ENCODE measurements at places on chromosomes 4 and X. TPM values are rescaled to one million over a fixed set of nuclear protein-coding genes. Genes with fewer than 3 reads are reported as not detected.
A peak's percentile ranks its signal among the peaks of the same experiment; 100 is the strongest.

DNA sequence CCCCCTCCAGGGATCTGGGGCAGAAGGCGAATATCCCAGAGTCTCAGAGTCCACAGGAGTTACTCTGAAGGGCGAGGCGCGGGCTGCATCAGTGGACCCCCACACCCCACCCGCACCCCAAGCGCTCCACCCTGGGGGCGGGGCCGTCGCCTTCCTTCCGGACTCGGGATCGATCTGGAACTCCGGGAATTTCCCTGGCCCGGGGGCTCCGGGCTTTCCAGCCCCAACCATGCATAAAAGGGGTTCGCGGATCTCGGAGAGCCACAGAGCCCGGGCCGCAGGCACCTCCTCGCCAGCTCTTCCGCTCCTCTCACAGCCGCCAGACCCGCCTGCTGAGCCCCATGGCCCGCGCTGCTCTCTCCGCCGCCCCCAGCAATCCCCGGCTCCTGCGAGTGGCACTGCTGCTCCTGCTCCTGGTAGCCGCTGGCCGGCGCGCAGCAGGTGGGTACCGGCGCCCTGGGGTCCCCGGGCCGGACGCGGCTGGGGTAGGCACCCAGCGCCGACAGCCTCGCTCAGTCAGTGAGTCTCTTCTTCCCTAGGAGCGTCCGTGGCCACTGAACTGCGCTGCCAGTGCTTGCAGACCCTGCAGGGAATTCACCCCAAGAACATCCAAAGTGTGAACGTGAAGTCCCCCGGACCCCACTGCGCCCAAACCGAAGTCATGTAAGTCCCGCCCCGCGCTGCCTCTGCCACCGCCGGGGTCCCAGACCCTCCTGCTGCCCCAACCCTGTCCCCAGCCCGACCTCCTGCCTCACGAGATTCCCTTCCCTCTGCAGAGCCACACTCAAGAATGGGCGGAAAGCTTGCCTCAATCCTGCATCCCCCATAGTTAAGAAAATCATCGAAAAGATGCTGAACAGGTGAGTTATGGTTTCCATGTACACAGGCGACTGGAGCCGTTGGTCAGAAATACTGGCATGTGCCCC, at the start of gene CXCL1:
Gene CXCL1 (plus strand): TSS at position 264 of the 926 bp plus-strand sequence. CDS start 78 bp downstream, at position 342.
- no peaks in the 10 kb centered on the region for H3K27me3 ChIP-seq
- no peaks in the 10 kb centered on the region for H3K4me1 ChIP-seq
- no peak for DNase-seq
- H3K36me3 ChIP-seq: no peaks in the 10 kb centered on the region
- no peak within 1 kb of the TSS for H3K27ac ChIP-seq

CHIC1 gene
- 20.6 TPM for total RNA-seq

DNA sequence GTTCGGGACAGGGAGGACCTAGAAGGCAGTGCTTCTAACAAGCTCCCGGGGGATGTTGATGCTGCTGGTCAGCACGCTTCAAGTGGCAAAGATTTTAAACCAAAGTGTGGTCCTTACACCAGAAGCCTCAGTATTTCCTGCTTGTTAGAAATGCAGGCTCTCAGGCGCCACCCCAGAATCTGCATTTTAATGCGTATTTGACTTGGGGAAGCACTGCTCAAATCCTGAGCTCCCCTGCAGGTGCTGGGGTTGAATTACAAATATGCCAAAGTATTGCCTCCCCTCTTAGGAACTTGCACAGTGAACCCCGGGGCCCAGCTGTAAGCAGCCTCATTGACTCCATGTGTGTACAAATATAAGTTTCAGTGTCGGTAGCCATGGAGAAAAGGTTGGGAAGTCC, 70.8 kb upstream of the RAI2 start:
- H3K4me1 ChIP-seq: no peaks in the 10 kb centered on the region
- no peak for DNase-seq
- H3K4me3 ChIP-seq: no peak overlapping the region
- H3K36me3 ChIP-seq: no peaks in the 10 kb centered on the region
- no peaks in the 10 kb centered on the region for H3K27me3 ChIP-seq

EDA gene
- 13.5 TPM for total RNA-seq

- H3K27ac ChIP-seq: no peak overlapping the region
- no peak overlapping the region for H3K4me3 ChIP-seq
- no peaks in the 10 kb centered on the region for H3K27me3 ChIP-seq
- H3K36me3 ChIP-seq: no peaks in the 10 kb centered on the region
These were observed 56.3 kb upstream of the LNX1 start for GRCh38 chr4:53647547-53647946.

FAM47A gene
- total RNA-seq: not detected

PNMA6F gene
- not detected for total RNA-seq

DNA sequence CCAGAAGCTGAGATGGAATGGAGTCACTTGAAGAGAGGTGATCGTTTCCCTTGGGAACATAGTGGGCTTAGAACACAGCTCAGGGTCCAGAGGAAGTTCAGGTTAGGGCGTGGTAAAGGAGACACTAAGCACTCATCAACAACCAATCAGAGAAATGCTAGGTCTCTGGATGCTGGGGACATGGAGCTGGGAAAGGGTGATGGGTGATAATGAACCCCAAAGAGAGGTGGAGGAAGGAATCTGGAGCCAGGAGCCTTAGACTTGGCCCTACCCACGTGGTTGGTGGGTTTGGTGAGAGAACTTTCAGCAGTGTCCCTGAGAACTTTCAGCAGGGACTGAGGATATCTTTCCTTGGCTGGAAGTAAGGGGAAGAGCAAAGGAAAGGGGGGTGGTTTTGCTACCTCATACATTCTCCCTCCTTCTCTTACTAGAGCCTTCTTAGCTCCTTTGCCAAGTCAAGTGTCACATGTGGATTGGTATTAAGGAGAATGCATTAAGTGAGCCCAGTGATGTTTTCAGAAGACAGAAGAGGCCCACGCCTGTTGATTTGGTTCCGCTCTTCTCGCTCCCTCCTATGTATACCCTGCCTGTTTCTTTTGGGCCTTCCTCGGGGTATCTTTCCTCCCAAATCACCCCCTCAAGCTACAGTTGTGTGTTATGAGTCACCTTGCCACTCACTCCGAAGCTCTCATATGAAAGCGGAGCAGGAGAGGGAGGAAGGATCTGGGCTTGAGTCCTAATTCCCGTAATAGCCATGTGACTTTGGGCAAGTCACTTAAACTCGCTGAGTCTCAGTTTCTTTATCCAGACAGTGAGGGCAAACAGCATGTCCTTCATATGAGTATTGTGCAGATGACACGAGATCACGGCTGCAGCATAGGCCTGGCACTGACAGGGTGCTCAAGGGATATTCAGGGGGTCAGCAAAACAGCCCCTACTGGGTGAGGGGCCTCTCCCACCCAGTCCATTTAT, 63.1 kb downstream of the TSC22D3 start:
- H3K4me1 ChIP-seq: no peaks in the 10 kb centered on the region
- no peaks in the 10 kb centered on the region for H3K27me3 ChIP-seq
- H3K36me3 ChIP-seq: no peaks in the 10 kb centered on the region
- H3K27ac ChIP-seq: peak overlapping the region; percentile 96
- peak; percentile 57 for DNase-seq

DNA sequence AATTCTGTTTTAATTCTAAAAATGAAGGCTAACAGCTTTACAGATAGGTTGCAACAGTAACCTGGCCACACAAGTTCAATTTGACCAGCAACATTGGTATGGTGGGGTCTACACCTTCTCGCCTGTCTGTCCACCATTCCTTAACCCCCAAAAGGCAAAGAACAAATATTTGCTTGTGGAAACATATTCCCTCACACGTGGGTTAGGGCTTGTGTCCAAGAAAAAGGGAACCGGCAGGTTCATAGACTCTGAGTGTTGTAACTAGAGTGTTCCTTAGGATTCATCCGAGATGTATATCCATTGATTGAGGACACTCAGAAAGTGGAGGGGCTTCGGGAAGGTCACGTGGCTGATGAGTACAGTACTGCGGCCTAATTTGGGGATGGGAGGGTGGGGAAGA, 54.1 kb downstream of the C4orf51 start:
- no peaks in the 10 kb centered on the region for H3K27me3 ChIP-seq
- no peaks in the 10 kb centered on the region for H3K36me3 ChIP-seq
- H3K4me3 ChIP-seq: no peak overlapping the region
- H3K27ac ChIP-seq: peak overlapping the region; percentile 94

CCDC120 gene
- total RNA-seq: 4.4 TPM

GRCh38 chr4:94759767-94760211, 2.0 kb downstream of the BMPR1B start:
- no peak overlapping the region for H3K27ac ChIP-seq
- H3K27me3 ChIP-seq: peaks cover 17% of the 10 kb centered on the region
- no peak overlapping the region for H3K4me3 ChIP-seq
- H3K4me1 ChIP-seq: no peaks in the 10 kb centered on the region

- H3K27me3 ChIP-seq: no peaks in the 10 kb centered on the region
- no peaks in the 10 kb centered on the region for H3K36me3 ChIP-seq
- DNase-seq: no peak
- no peak overlapping the region for H3K4me3 ChIP-seq
These were observed 134.3 kb upstream of the PPARGC1A start for GRCh38 chr4:24024157-24024556.

- no peak overlapping the region for H3K4me3 ChIP-seq
- H3K4me1 ChIP-seq: no peaks in the 10 kb centered on the region
- H3K36me3 ChIP-seq: no peaks in the 10 kb centered on the region
- H3K27ac ChIP-seq: no peak overlapping the region
- DNase-seq: no peak
These were observed 101.1 kb downstream of the ZDHHC15 start for GRCh38 chrX:75421688-75422230.

TREX2 gene
- total RNA-seq: 2.9 TPM

- no peak for DNase-seq
- H3K27me3 ChIP-seq: no peaks in the 10 kb centered on the region
- H3K4me1 ChIP-seq: no peaks in the 10 kb centered on the region
- H3K36me3 ChIP-seq: no peaks in the 10 kb centered on the region
- no peak overlapping the region for H3K27ac ChIP-seq
These were observed 323.1 kb downstream of the FBXO8 start for GRCh38 chr4:173960398-173960797.

CCKAR gene
- not detected for total RNA-seq

DNA sequence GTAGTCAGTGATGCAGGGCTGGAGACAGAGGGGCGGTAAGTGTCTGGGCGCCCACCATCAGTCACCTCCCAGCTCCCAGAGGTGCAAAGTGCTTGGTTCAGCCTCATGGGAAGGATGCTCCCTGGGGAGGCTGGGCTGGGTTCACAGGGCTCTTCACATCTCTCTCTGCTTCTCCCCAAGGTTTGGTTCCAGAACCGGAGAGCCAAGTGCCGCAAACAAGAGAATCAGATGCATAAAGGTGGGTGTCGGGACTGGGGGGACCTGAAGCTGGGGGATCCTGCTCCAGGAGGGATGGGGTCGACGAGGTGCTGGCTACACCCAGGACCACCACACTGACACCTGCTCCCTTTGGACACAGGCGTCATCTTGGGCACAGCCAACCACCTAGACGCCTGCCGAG, 10.1 kb downstream of the SHOX start:
- H3K36me3 ChIP-seq: no peaks in the 10 kb centered on the region
- no peak for DNase-seq
- H3K4me3 ChIP-seq: no peak overlapping the region
- H3K27me3 ChIP-seq: peaks cover 9% of the 10 kb centered on the region
- H3K4me1 ChIP-seq: no peaks in the 10 kb centered on the region

- no peak overlapping the region for H3K4me3 ChIP-seq
- no peaks in the 10 kb centered on the region for H3K36me3 ChIP-seq
- H3K27me3 ChIP-seq: no peaks in the 10 kb centered on the region
- no peaks in the 10 kb centered on the region for H3K4me1 ChIP-seq
- DNase-seq: no peak
These were observed 541.4 kb upstream of the BOD1L1 start for GRCh38 chr4:14168919-14169318.
